ENCODE measurements at places on chromosomes 7 and 10.

GRCh38 chr10:127899766-127900387 is 7.0 kb upstream of the PTPRE start:
- no peak for DNase-seq

DNA sequence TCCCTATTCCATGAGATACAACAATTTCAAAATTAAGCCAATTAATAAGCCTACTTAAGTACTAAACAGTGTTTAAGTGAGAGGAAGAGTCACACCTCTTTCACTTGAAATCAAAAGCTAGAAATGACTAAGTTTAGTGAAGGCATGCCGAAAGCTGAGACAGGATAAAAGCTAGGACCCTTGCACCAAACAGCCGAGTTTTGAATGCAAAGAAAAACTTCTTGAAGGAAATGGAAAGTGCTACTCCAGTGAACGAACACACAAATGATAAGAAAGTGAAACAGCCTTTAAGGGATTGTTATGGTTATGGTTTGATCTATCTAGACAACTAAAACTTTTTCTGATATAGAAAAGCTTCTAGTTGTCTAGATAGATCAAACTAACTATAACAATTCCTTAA is 135.4 kb upstream of the KMT2E start:
- no peak for DNase-seq

DNA sequence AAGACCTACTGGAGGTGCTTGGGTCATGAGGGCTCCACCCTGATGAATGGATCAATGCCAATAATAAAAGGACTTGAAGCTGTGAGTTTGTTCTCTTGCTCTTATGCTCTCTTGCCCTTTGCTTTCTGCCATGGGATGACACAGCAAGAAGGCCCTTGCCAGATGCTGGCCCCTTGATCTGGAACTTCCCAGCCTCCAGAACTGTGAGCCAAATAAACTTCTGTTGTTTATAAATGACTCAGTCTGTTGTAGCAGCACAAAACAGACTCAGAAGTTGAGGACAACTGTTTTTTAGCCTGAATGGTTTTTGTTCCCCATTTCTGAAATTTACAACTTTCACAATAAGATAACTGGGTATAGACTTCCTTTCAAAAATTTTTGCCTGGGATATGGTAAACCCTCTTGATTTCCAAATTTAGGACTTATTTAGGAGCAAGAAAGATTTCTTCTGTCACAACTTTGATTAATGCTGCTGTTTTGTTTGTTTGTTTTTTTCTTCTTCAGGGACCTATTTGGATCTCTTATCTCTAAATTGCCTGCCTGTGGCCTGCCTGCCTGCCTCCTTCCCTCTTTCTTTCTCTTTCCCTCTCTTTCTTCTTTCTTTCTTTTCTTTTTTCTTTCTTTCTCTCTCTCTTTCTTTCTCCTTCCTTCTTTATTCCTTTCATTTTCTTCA is 12.1 kb downstream of the ENTPD1 start:
- DNase-seq: peak; percentile 77

- no peak for DNase-seq
Observed at GRCh38 chr7:152451356-152451755, 15.6 kb upstream of the KMT2C start.

- DNase-seq: no peak
Observed at GRCh38 chr10:108411206-108411605, 1246.7 kb upstream of the SORCS1 start.

DNA sequence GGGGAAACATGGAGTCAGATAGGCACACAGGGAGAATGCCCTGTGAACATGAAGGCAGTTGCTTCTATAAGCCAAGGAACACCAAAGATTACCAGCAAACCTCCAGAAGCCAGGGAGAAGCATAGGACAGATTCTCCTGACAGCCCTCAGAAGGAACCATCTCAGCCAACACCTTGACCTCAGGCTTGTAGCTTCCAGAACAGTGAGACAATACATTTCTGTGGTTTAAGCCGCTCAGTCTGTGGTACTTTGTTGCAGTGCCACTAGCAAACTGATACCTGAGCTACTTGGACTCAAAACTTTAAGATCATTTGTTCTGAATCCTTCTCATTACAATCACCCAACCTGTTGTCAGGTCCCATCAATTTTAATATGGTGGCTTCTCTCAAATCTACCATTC is 31.2 kb downstream of the ABLIM1 start:
- no peak for DNase-seq

- DNase-seq: no peak
Observed at GRCh38 chr7:113810080-113810744, 108.6 kb downstream of the PPP1R3A start.

GRCh38 chr10:124703778-124704427 is 40.3 kb downstream of the FAM53B start:
- no peak for DNase-seq

GRCh38 chr10:89153971-89154370 is 53.1 kb downstream of the CH25H start:
- DNase-seq: peak; percentile 37

GRCh38 chr10:3892440-3893425 is 107.7 kb upstream of the KLF6 start:
- no peak for DNase-seq

DNA sequence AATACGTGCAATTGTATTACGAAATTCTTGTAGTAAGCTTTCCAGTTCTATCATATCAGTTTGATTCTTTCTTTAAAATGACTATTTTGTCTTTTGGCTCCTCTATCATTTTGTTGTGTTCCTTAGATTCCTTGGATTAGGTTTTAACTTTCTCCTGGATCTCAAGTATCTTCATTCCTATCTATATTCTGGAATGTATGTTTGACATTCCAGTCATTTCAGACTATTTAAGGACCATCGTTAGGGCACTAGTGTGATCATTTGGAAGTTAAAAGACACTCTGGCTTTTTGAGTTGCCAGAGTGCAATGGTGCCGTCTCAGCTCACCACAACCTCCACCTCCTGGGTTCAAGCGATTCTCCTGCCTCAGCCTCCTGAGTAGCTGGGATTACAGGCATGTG is 45.7 kb upstream of the SFTPD start:
- no peak for DNase-seq

DNA sequence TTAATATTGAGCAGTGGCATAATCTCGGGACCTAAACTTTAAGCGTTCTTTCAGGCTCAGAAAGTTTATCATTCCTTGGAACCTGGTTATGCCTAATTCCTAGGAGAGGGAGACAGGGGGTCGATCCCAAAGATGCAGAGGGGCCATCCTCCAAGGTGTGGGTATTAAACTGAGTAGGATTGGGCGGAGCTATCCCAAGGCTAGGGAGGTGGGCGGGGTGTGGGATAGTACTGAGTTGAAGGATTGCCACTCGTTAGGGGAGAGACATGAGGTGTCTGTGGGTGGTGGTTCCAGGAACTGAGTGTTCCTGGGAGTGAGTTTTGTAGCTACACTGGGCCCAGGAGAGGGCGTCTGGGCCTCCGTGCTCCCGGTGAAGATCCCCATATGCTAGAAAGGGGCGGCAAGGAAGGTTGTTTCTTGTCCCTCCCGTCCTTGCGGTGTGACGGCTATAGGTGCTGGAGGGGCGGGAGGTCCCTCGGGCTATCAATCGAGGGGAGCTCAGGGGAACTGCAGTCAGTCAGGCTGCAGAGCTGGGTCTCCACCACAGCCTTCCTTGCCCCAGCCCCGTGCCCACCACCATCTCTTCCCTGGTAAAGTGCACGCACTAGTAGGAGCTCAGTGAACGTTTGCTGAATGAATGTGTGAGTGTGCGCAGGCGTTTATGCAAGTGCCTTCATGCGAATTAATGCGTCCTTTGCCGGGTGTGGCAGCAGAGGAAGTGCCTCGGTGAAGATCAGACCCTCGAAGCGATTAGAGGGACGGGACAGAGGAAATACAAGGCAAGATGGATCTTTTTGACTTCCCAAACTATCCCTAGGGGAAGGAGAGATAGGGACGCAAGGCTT is 3.0 kb upstream of the HMX2 start:
- no peak for DNase-seq

GRCh38 chr10:77741746-77742145 is 104.1 kb upstream of the KCNMA1 start:
- peak; percentile 44 for DNase-seq

DNA sequence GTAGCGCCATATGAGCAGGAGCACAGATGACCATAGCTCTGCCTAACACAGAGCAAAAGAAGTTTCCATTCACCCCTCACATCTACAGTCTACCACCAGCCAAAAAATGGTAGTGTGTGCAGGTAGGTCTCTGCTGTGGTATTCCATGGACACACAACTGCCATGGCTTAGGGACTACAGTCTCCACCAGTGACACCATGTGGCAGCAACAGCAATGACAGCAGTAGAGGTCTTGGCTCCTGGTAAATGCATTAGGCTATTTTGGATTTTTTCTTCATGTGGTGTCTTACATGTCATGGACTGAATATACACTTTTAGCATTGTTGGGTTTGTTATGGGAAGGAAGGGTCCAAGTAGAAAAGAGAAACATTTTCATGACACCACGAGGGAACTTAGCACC is 70.1 kb upstream of the CABCOCO1 start:
- DNase-seq: no peak

DNA sequence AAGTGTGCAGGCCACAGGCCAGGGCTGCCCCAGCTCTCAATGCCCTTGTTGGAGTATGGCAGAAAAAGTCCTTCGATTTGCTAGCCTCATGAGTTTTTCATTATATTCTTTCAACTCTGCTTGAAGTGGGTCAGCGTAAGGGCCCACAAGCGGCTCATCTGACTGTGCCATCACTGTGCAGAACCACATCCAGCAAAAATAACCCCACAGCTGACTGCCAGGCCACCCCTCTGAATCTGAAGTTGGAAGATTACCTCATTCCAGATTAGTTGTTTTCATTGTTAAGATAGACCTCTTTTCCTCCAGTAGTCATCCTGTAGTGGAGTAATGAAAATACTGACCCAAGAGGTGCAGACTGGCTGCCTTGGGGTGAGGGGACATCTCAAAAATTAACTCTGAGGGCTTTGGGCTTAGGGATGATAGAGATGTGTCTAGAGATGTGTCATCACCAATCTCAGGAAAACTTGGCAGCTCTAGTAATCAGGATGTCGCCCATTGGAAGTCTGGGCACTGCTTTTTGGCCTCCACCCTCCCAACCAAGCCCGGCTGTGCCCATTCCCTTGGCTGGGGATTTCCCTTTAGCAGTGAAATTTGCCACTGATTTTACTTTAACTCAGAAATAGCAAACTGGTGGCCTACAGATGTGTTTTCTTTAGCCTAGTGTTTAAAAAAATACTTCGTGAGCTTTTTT is 164.3 kb downstream of the LCOR start:
- no peak for DNase-seq

- peak; percentile 7 for DNase-seq
Observed at GRCh38 chr7:89311886-89312285, 516.3 kb upstream of the TEX47 start.

DNA sequence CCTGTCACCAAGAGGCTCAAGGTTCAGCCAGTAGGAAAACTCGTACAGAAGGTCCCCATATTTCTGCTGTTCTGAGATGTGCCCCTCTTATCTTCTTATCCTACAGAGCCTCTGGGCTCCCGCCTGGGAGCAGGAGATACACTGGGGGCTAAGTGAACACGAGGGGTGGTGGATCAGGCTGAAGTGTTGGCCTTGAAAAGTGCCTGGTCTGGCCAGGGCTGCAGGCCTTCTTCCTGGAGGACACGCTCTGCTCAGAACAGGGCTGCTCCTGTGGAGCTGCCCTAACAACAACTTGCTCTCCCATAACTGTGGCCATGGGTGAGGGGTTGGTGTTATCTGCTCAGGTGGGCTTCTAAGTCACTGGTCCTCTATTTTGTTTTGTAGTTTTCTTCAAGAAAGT is 33.7 kb downstream of the C10orf120 start:
- DNase-seq: no peak

DNA sequence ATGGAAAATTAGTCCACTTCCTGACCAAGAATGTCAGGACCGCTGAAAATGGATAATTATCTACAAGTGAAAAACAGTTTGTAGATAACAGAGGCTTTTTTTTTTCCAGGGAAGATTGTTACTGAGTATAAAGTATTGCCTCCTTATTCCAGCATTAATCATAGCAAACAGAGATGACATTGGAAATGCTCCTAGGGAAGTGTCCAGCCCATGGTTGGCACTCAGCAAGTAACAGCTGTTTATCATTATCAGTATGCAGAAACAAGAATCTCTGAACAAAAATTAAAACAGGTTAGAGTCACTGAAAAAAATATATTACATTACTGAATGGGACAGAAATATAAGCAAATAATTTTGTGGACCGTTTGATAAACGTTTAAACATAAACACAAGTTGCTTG is 14.6 kb downstream of the FGL2 start:
- peak; percentile 16 for DNase-seq

DNA sequence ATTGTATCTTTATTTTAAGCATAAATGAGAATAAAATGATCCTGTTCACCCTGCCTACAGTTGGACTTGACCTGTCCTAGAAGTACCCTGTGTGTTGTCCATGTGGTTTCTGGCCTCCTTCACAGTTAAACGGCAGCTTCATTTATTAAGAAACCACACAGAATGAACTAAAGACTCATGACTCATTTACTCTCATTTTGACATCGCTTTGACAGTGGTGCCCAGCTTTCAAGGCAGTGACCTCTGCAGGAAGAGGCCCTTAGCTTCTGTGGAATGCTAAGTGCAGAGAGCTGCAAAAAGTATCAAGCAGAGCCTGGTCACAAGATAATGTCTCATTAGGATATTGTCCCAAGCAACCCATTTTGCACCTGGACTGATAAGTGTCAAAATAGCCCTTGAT is 93.4 kb downstream of the AVL9 start:
- peak; percentile 83 for DNase-seq

GRCh38 chr7:1619152-1620079 is 49.6 kb upstream of the PSMG3 start:
- no peak for DNase-seq

DNA sequence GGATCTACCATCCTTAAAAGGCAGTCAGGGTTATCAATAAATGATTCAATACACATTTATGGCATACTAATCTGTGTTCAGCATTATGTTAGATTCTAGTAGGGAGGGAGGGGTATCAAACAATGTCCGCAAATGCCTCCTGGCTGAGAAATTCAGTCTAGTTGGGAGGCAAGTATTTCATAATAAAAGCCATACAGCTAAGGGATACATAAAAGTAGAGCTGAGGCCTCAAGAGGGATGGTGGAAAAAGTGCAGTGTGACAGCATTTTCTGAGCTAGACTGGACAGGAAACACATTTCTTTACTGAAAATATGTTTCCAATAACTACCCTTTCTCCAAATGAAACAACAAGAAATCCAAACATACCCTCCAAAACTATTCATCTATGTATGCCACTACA is 152.8 kb upstream of the LRRN3 start:
- DNase-seq: peak; percentile 24

DNA sequence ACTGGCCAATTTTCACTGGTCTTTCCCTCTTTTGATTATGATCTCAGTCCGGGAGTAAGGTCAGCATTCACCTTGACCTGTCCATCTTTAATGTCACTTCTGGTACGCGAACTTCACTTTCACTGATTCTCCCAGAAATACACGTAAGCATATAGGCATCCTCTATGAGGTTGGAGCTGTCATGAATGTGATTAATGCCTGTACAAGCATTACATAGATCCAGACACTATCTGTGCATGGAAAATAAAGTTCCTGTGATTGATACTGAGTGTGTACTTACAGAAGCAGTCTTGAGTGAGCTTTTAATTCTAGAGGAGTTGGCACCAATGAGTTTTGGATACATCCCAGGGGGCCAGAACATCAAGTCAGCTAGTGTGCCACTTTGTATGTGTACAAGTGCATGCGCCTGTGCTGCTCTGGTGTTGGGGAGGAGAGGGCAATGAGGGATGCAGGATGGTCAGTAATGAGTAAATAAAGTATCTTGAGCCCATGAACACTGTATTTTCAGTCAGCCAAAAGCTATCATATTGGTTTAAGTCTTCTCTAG is 6.0 kb downstream of the PTPRZ1 start:
- DNase-seq: no peak

GRCh38 chr7:127838816-127839415 is 186.9 kb downstream of the SND1 start:
- DNase-seq: no peak

- DNase-seq: peak; percentile 36
Observed at GRCh38 chr7:40175725-40176510, 41.1 kb downstream of the SUGCT start.

Data from foreskin fibroblast (primary cell).